ENCODE measurements at places on chromosomes 3 and 15. TPM values are rescaled to one million over a fixed set of nuclear protein-coding genes. Genes with fewer than 3 reads are reported as not detected.

PP2D1 gene
- not detected for polyA plus RNA-seq

GPR62 gene
- 0.32 TPM for polyA plus RNA-seq

ZNF774 gene
- polyA plus RNA-seq = 1.1 TPM

IQCF5 gene
- polyA plus RNA-seq = not detected
